ENCODE measurements at places on chromosomes 1 and 21.

DNA sequence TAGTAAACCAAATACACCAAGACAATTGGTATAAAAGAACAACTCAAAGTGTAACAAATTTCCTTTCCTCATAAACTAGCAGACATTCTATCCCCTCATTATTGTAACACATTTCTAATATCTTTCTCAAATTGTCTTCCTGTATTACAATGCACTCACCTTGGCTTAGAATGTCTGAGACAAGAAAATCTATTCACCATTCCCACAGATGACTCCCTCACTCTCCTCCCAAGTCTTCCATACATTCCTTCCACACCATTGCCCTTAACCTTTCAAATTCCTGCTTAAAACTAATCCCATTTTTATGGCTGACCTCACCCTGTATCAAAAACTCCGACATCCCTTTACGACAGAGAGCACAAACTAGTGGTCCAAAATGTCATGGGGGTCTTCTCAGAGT is 56.0 kb downstream of the LTN1 start:
- no peak for DNase-seq

- DNase-seq: no peak
Measured at GRCh38 chr1:176559878-176560277, 96.9 kb downstream of the PAPPA2 start.

- no peak for DNase-seq
Measured at GRCh38 chr1:10674222-10674621, 122.2 kb downstream of the CASZ1 start.

DNA sequence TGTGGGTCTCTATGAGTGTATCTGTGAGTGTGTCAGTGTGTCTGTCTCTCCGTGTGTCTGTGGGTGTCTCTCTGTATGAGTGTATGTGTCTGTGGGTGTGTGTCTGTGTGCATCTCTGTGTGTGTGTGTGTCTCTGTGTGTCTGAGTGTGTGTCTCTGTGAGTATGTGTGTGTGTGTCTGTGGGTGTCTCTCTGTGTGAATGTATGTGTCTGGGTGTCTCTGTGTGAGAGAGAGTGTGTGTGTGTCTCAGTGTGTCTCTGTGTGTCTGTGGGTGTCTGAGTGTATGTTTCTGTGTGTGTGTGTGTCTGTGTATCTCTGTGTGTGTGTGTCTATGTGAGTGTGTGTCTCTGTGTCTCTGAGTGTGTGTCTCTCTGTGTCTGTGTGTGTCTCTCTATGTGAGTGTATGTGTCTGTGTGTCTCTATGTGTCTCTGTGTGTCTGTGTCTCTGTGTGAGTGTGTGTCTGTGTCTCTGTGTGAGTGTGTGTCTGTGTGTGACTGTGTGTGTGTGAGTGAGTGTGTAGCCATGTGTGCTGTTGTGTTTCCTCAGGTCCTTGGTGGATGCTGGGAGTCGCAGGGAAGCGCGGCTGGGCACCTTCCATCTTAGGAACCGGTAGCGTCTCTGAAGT is 33.0 kb downstream of the DHRS3 start:
- no peak for DNase-seq

DNA sequence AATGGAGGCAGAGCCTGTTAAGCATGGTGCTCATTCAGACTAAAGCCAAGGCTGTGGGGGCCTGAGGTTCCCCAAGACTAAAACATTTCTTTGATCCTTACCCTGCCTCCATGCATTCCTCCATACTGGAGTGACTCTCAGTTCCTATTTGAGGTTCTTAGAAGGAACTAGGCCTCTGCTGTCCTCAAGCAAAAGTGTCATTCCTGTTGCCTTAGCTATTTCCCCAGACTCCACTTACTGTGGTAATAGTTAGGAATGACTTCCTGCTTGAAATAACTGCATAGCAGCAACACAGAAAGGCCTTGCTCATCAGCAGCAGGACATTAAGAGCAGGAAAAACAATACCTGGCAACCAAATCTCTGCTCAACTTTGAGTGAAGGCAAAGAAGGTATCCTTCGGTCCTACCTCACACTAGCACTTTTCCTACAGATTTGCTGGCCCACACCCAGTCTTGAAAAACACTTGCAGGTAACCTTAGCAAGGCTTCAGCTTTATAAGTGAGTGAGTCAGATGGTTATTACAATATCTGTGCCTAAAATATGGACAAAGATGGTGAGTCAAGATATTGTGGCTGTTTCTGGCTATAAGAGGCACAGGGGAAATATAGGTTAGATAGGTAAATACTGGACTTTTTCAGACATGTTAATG is 14.8 kb downstream of the LRRC41 start:
- no peak for DNase-seq

DNA sequence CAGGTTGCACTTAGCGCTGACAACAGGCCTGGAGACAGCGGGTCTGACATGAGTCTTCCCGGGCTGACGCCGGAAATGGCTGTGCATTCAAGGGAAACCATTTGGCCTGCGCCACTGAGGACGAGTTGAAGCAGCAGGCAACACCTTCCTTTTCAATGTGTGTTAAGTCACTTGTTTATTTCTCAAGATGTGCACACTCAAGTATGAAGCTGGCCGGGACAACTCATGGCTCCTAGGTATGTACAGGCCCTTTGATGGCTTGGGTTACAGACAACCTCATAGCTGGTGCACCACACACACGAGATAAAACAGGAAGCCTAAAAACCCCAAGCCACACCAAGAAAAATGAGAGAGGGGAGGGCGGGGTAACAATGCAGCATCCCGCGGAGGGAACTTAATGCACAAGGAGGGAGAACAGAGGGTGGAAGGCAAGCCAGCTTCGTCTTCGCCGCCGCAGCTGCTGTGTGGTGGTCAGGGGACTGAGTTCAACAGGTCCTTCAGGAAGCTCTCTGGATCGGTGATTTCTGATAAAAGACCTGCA is 118.0 kb upstream of the IFFO2 start:
- peak; percentile 16 for DNase-seq

GRCh38 chr1:31038360-31038759 is 27.2 kb downstream of the PUM1 start:
- DNase-seq: no peak

- DNase-seq: no peak
Measured at GRCh38 chr1:64875101-64875500, 91.2 kb downstream of the JAK1 start.

- no peak for DNase-seq
Measured at GRCh38 chr21:42243026-42243425, 24.1 kb downstream of the ABCG1 start.

DNA sequence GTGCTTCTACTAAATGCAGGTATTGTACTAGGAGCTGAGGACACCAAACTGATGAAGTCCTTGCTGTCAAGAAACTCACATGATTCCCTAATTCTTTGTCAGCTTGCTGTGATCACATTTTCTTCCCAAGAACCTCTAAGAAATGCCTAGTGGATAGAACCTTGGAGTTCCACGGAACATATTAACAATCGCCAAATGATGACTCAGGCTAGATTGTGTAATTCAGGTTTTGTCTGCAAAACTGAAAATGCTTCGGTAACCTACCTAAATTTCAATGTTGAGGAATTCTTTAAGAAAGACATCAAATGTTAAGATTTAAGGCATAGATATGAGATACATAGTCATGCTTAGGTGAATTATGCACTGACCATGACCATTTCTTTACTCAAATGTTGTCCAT is 1.7 kb upstream of the GADD45A start:
- DNase-seq: no peak

GRCh38 chr1:176183618-176184017 is 23.5 kb downstream of the COP1 start:
- DNase-seq: no peak

GRCh38 chr1:219265026-219265515 is 91.4 kb downstream of the LYPLAL1 start:
- DNase-seq: no peak

DNA sequence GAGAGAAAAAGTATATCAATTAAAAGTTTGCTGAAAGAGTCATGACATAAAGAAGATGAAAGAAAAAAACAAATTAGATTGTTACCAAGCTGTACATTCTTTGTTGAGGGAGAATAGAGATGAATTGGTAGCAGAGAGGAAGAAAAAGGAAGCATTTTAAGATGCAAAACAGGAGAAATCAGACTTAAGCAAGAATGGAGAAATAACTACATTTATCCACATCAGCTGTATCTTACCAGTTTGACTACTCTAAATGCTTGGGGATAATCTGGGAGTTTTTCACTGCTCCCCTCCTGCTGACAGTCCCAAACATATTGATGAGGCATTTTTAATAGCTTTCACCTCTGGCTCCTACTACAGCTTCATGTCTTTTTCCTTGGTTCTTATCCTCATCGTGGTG is 16.8 kb upstream of the PTPRC start:
- no peak for DNase-seq

- DNase-seq: no peak
Measured at GRCh38 chr1:45260244-45260643, 53.8 kb upstream of the ZSWIM5 start.

GRCh38 chr1:15180189-15180588 is 26.6 kb downstream of the TMEM51 start:
- DNase-seq: no peak

GRCh38 chr21:38985568-38986378 is 180.0 kb downstream of the ETS2 start:
- DNase-seq: peak; percentile 22

DNA sequence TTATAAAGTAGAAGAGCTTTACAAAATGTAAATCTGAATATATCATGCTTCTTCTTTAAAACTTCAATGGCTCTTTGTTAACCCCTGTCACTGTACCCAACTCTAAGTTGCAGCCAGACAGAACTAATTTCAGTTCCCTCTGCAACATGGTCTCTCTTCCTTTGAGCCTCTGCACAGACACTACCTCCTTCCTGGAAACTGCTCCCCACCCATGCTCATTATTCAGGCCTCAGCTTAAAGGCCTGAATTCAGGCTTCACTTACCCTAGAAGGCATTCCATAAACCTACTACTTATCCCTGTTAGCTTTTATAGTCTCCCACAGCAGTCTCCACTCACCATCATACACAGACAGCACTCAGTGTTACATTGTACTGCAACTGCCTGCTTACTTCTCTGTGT is 2.6 kb upstream of the EEIG2 start:
- DNase-seq: no peak

GRCh38 chr1:24483441-24483840 is 19.2 kb upstream of the RCAN3 start:
- DNase-seq: no peak

DNA sequence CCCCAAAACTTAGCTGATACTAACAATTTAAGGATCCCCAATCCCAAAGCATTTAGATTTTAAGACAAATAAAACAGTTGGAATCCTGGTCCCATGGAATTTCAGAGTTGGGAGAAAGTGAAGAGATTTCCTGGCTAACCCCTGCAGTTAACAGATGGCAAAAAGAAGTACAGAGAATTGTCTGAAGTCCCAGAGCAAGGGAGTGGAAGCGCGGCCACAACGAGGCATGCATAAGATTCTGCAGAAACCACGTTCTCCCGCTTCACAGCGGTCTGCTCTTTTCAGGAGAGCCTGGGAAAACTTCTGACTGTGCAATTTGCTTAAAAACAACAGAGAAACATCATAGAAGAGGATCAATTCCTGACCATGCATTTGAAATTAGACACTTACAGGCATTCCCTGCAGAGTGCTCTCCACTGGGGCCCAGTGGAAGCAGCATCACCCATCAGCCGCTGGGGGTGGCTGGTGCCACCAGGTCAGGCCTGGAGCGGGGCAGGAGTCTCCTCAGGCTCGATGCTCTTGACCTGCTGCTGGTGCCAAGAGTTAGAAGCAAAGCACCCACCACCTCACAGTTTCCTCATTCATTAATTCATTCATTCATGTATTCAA is 226.7 kb upstream of the POU3F1 start:
- DNase-seq: no peak

GRCh38 chr1:171718848-171719247 is 23.0 kb downstream of the VAMP4 start:
- no peak for DNase-seq

Measured in stimulated activated CD4-positive, alpha-beta T cell treated with anti-CD3 and anti-CD28 coated beads, TNF-alpha, amount 100 ng/mL, for 48 hours (primary cell).